ENCODE measurements at places on chromosomes 11 and 22. TPM values are rescaled to one million over a fixed set of nuclear protein-coding genes. Genes with fewer than 3 reads are reported as not detected.

Gene CRYBB2
- polyA plus RNA-seq, result not detected

Gene PATE2
- not detected for polyA plus RNA-seq

Gene CHRM4
- polyA plus RNA-seq, result not detected

Gene P2RY6
- polyA plus RNA-seq, result not detected

Gene GRIK4
- not detected for polyA plus RNA-seq

Gene MPEG1
- polyA plus RNA-seq, result 0.30 TPM

Gene FXYD2
- 11.9 TPM for polyA plus RNA-seq

Gene P4HA3
- polyA plus RNA-seq, result not detected

All from naive thymus-derived CD8-positive, alpha-beta T cell (primary cell).